ENCODE measurements at places on chromosomes 12 and 14. TPM values are rescaled to one million over a fixed set of nuclear protein-coding genes. Genes with fewer than 3 reads are reported as not detected.
A peak's percentile ranks its signal among the peaks of the same experiment; 100 is the strongest.

DNA sequence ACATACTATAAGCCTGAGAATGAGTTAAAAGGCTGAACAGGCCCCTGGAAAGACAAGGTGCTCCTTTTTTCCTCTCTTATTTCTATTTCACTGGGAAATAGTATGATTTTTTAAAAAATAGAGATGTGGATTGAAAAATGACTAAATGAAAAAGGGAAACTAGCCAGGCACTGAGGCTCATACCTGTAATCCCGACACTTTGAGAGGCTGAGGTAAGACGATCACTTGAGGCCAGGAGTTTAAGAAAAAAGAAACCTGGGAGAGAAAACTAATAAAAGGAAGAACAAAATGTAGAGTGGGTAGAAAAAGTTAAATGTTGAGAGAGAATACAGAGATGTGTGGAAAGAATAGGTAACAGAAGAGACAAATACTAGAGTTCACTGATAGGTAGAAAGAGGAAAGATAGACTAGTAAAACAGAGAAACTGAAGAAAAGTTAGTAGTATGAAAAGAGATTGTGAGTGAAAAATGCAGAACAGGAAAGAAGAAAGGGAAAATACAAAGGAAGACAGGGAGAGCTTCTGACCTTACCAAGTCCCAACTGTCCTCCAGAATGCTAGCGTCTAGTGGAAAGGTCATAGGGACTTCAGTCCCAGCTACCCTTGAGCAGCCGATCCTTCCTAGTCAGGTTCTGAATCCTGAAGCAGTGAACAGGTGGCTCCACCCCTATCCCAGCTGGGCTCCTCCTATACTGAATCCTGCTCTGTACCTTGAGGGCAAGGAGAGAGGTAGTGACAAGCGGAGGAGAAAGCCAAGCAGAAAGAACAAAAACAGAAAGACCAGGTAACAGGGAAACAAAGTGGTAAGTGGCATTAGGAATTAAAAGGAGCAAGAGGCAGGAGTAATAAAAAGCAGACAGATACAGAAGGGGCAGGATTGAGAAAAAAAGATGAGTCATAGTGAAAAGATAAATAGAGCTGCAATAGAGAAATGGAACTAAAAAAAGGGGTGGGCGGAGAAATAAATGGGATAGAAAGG lies 7.3 kb downstream of the TMEM116 start:
- DNase-seq: peak; percentile 53

Gene AMHR2
- total RNA-seq: 0.60 TPM

Gene PTGR2
- total RNA-seq: 13.4 TPM

DNA sequence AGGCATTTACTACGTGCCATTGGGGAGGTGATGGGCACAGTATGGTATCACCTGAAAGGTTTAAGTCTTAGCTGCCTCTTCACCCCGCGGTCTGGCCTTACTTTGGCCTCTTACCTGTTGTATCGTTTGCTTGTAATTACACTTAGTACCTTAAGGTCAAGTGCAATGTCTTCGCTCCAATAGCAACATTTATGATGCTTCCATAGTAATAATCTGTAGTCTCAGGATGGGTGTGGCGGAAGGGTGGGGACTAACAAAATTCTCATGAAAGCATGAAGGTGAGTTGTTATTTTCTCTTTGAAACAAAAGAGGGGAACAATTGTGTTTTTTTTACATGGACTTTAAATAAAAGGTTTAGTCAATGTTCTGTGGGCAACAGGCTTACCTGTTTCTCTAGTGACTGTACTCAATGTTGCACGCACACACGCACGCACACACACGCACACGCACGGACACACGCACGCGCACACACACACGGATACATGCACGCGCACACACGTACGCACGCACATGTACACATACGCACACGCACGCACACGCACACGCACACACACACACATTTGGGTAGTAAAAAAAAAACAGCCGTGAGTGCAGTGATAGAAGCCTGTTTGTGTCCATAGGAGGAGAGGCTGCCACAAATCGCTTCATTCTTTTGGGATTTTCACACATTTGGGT lies 91.4 kb downstream of the DNAH10 start:
- no peak for DNase-seq
